Activated naive CD4-positive, alpha-beta T cell treated with Interleukin-2 at 50 U/mL for 16 hours (primary cell): ENCODE measurements at places on chromosomes 1 and 21.
A peak's percentile ranks its signal among the peaks of the same experiment; 100 is the strongest.

GRCh38 chr1:32181065-32181464, 1.6 kb downstream of the TXLNA start:
- no peak for DNase-seq

DNA sequence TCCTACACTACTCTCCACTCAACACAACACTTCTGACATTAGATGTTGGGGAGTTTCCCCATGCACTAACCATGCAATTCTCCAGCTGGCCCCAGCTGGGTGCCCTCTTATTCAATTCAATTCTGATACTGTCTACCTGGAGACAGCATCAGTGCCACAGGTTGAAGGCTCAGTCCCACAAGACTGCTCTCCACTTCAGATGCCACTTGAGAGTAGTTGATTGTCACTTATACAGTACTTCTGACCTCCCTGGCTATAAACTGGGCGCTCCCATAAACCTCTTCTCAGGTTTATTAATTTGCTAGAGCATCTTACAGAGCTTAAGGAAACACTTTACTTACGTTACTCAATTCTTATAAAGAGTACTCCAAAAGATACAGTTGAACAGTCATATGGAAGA, 442.3 kb downstream of the LRRIQ3 start:
- no peak for DNase-seq

GRCh38 chr1:166884040-166884642, 8.1 kb upstream of the TADA1 start:
- peak; percentile 14 for DNase-seq

DNA sequence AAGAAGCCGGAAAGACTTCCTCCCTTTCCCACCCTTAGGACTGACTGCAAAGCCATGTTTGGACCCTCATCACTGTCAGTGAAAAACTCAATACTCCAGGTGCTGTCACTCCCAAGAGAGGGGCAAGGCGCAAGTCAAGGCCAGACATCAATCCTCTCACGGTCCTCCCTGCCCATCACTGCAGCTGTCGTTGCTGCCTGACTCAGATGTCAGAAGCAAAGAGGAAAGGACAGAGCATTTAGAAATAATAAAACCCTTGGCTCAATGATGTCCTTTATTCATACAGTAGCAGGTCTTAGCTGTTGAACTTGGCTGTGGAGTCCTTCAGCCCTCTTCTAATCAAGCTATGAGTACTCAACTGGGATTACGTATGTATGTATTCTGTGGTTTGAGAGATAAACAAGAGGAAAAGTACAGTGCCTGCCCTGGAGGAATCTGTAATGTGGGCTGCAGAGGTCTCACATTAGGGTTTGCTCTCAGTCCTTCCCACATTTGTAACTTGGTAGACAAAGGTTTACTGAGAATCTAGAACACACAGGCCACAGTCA, 13.5 kb downstream of the SUSD4 start:
- no peak for DNase-seq

GRCh38 chr1:155139895-155140629, at the start of gene DPM3:
DPM3 (minus strand) TSS chr1:155140531; CDS start chr1:155140240, 291 bp downstream.
- peak; percentile 91 for DNase-seq

GRCh38 chr1:22531251-22531650, 32.0 kb upstream of the EPHA8 start:
- no peak for DNase-seq

GRCh38 chr1:109776911-109777310, 13.2 kb upstream of the EPS8L3 start:
- DNase-seq: peak; percentile 76

- DNase-seq: no peak
Observed at GRCh38 chr1:203559523-203559922, 65.6 kb downstream of the OPTC start.
